ENCODE measurements at places on chromosomes 5 and 9.

DNA sequence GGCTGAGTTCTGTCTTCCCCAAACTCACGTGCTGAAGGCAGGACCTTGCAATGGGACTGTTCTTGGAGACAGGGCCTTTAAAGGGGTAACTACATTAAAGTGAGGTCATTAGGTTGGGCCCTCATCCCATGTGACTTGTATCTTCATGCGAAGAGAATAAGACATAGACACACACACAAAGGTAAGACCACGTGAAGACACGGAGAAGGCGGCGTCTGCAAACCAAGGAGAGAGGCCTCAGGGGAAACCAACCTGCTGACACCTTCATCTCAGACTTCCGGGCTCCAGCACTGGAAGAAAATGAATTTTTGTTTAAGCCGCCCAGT lies 50.7 kb upstream of the KCNMB1 start:
- no peak for DNase-seq

DNA sequence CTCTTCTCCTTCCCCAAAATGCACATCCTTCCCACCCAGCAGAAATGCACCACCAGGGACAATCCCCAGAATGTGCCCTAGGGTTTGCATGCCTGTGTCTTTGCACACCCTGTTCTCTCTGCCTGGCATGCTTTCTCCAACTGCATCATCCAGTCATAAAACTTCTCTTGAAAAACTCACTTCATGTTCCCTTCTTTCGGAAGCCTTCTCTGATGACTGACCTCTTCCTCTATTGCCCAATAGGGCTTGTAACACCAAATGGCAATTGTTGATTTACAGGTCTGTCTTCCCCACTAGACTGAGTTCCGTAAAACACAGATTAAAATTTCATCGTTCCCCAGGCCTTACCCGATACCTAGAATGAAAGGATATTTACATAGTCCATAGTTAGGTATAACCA lies 83.1 kb upstream of the SPOCK1 start:
- DNase-seq = no peak

DNA sequence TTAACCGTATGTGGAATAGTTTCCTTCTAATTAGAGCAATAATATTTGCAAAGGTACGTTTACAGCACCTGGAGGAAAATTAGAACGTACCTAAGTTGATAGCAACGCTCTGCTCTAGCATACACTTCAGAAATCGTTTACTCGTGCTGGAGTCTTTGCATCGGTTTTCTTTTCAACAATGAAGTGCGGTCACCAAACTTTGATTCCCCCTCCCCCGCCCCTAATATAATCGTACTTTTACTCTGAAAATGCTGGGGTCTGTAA lies 506 bp downstream of the ADAMTS19 start:
- no peak for DNase-seq

DNA sequence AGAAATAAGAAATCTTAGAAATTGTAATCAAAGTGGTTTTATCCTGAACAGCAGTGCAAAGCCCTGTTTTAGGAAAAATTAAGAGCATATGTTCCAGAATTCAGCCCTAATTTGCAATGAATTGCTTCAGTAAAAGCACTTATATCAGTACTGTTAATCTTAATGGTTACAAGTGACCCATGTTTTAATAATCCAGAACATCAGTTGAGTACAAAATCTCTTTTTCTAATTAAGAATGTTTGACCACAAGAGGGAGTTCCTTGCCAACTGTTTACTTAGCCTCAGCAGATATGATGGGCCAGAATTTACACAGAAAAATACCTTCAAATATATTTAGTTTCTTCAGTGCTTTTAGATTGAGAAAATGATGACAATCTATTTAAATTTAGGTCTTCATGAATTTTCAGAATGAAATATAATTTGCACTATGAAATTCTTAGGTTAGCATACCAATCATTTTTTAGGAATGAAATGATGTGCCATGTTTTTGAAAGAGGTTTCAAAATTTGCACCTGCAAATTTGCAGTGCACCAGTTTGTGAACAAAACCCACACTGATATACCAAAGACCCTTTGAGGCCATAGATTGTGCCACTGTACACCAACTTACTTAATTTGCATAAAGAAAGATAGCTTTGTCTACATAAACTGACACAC lies 926.3 kb upstream of the ARRDC3 start:
- DNase-seq = no peak

DNA sequence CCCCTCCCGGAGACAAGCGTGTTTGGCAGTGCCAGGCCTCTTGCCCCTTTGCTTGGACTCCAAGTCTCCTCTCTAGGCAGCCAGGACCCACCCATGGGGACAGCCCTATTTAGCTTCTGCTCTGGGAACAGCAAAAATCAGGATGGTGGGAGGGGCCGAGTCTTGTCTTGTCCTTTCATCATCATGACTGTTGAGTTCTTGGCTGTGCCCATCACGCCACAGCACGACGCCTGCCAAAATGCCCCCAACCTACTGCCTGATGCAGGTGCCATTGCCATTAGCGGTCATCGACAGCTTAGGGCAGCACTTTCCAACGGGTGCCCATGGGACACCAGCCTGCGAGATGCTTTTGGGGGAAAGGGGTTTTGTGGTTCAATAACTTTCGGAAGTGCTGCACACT lies 18.9 kb downstream of the PLPP7 start:
- DNase-seq = no peak
